Stimulated activated CD4-positive, alpha-beta T cell treated with anti-CD3 and anti-CD28 coated beads, TNF-alpha, amount 100 ng/mL, for 4 hours (primary cell): ENCODE measurements at places on chromosomes 12 and 14.

GRCh38 chr14:106277503-106277902 lies 751.1 kb downstream of the TMEM121 start:
- DNase-seq, result no peak

GRCh38 chr14:97143011-97143410 lies 345.8 kb downstream of the VRK1 start:
- no peak for DNase-seq

- no peak for DNase-seq
These were observed 466.9 kb downstream of the SOX5 start for GRCh38 chr12:23482571-23482970.

GRCh38 chr12:122949816-122950675 lies 16.2 kb downstream of the ABCB9 start:
- no peak for DNase-seq

- no peak for DNase-seq
These were observed 166.6 kb upstream of the CCDC198 start for GRCh38 chr14:57660208-57660607.

DNA sequence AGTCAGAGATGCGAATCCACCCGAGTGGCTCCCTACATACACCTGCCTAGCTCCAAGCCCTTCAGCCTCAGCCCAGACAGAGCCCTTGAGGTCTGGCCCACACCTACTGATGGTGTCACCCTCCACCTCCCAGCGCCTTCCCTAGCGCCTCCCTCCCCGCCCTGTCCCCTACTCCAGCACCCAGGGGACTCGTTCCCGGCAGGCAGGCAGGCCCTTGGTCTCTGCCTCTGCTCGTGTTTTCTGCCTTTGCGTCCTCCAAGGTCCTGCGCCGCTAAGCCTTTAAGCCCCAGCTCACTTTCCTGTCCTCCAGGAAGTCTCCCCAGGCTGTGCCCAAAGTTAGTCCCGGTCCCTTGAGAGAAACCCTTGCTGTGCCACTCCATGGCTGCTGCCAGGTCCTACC lies 12.7 kb downstream of the INF2 start:
- no peak for DNase-seq

DNA sequence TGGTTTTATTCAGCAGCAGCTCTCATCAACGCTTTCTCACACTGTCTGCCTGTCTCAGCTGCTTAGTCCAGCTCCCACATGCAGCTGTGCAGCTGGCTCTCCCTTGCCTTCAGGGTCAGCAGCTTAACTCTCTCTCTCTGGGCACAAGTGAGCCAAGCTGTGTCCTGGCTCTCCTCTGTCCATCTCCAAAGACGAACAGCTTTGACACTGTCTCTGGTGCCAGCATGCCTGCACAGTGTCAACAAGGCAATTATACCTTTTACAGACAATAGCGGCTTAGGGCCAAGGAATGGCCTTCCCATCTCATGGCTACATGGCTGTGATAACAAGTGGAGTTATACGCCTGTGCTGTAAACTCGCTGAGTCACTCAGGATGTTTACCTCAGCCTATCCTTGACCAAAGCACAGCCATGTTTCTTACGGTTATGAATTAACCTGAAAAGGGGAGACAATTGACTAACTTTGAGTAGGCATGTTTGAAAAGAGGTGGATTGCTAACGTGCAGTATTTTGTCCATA lies 38.4 kb upstream of the MANSC4 start:
- DNase-seq, result no peak

DNA sequence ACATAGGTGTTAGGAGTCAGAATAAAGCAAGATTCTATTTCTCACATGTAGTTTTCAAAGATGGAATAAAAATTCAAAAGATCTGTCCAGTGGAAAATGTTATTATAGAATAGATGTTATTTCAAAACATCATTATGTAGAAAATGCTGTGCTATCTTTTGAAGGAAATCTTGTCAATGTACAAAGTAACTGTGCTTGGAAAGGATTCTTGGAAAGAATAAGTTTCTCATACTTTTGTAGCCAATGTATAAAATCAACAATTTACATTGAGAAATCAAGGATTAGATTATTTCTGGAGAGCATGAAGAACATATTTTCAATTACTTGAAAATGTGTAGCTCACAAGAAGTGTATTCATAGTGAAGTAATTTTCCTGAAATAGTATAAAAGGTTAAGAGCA lies 532.5 kb upstream of the MGAT4C start:
- DNase-seq, result no peak

DNA sequence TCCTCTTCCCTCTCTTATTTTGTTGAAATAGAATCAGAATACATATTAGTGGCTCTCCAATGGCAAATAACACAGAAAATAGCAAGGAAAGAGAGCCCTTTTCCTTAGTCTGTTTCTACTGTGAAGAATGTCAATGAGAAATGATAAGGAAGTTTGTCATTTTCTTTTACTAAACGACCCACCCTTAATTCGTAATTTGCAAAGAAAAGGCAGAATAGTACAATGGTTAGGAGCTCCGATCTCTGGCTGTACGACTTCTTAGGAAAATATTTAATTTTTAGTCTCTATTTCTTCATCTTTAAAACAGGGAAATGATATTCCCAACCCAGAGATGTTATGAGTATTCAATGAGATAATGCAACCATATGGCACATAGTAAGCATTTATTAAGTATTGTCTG lies 6.0 kb downstream of the PAX9 start:
- no peak for DNase-seq

GRCh38 chr12:39875721-39876120 lies 230.2 kb downstream of the SLC2A13 start:
- DNase-seq, result no peak

GRCh38 chr14:30569216-30569902 lies 10.4 kb downstream of the G2E3 start:
- no peak for DNase-seq

DNA sequence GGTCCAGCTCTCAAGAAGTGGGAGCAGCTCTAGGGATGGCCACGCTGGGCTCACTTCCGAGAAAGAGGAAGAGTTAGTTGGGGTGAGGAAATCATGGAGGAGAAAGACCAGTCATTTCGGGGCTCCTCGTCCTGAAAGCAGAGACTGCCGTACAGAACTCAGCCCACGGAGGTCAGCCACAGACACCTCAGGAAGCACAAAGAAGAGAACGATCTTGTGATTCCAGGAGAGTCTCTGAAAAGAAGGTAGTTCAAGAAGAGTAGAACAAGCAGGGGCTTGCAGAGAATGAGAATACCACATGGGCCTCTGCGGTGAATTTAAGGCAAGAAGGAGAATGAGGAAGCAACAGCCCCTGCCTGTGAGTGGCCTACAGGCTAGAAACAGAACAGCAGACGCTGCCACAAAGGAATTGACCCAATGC lies 311.9 kb downstream of the CACNA1C start:
- no peak for DNase-seq

- no peak for DNase-seq
These were observed 63.3 kb downstream of the ACSS3 start for GRCh38 chr12:81141217-81141616.

- DNase-seq, result no peak
These were observed 52.1 kb downstream of the DRAM1 start for GRCh38 chr12:101929365-101930041.

DNA sequence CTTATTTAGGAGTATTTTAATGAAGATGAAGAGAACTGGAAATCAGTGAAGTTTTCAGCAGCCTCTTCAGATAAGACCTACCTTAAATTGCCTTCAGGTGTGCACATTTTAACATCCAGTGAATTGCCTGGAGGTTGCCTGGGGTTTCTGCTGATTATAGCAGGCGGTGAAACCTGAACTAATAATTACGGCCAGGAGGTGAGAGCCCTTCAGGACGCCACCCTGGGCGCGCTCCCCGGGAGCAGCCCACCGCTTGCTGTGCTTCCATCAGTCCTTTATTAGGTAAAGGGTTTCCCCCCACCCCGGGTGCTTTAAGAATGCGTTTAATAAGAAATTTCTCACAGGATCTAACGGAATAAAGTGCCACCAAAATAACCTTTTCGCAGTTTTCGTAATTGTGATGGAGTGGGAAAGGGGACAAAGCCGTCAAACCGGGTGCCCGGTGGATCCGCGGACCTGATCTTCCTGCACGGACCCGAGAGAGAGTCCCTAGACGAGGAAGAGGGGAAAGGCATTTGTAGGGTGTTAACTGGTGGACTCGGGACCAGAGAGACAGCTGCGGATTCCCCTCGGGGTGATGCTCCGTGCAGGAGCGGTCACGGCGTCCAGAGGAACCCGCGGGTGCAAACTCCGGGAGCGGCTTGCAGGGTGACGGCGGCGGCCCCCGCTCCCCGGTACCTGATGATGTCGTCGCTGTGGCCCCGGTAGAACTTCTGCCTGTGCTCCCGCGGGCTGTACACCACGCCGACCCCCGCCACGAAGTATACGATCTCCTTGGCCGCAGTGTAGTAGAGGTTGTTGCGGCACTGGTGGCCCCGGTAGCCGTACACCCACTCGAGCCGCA lies 902 bp downstream of the EML5 start:
- DNase-seq, result no peak

DNA sequence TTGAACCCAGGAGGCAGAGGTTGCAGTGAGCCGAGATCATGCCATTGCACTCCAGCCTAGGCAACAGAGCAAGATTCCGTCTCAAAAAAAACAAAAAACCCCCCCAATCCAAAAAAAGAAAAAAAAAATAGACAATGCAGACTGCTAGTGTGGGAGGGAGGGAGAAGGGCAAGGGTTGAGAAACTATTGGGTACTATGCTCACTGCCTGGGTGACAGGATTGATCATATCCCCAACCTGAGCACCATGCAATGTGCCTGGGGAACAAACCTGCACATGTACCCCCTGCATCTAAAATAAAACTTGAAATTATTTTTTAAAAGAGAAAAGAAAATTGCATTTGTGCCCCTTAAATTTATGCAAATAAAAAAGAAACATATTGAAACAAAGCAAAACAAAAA lies 65.6 kb upstream of the PLEKHG3 start:
- DNase-seq, result no peak

DNA sequence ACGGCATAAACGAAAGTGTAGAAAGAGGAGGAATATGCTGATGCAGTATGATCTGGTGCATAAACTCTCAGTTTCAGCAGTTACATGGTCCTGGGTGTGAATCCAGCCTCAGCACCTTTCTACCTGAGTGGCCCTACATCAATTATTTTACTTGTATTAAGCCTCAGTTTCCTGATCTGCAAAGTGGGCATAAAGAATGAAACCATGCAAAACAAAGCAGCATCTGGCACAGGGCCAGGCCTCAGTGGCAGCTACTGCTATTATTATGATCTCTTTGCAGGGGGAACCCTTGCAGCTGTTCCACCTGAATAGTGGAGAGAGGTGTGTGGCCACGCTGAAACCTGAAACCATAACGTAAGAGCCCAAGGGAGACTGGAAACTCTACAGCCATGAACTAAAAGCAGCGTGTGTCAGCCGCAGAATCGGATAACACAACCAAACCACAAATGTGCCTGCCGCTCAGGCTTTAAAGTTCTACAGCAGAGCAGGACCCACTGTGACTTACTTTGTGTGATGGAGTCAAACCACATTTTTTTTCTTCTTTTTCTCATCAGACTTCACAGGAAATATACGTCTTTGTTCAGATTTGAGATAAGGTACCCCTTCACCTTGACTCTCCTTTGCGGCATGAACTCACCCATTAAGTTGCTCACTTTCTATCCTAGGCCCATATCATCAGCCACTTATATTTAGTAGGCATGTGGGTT lies 29.2 kb upstream of the FOS start:
- peak; percentile 25 for DNase-seq

GRCh38 chr12:113341535-113341934 lies 6.6 kb upstream of the SLC8B1 start:
- no peak for DNase-seq

GRCh38 chr12:124386059-124386458 lies 91.2 kb downstream of the RFLNA start:
- DNase-seq, result no peak

DNA sequence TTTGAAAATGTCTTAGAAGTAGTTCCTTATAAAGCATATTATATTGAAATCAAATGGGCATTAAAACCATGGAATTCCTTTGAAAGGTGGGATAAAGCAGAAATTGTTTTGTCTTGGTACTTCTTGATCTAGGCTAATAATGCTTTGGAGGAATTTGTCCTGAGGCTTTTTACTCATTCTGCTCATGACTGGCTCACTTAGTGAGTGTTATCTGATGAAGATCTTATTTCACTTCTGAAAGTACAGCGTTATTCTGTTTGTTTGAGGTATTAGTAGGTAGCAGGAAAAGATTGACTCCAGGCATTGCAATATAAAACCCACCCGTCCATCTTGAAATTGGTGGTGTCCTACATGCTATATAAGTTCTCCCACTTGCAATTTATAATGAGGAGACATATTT lies 5.5 kb downstream of the C12orf71 start:
- no peak for DNase-seq

GRCh38 chr12:123816896-123817537 lies 54.9 kb downstream of the DNAH10 start:
- no peak for DNase-seq

DNA sequence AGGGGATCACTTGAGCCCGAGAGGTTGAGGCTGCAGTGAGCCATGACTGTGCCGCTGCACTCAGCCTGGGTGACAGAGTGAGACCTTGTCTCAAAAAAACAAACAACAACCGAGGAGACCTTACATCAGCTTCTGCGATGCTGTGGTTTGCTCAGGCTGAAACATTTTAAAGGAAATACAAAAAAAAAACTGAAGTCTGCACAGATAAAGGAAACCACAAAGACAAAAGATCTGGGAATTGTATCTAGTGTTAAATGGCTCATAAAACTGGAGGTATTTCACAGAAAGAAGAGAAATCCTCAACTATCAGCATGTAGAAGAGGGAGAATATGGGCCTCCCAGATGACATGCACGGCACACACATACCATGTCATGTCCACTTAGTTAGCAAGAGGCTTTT lies 60.3 kb upstream of the VPS33A start:
- DNase-seq, result no peak

GRCh38 chr14:56474419-56475022 lies 105.1 kb upstream of the TMEM260 start:
- DNase-seq, result no peak

- DNase-seq, result no peak
These were observed 47.9 kb upstream of the KCNC2 start for GRCh38 chr12:75257510-75257909.

GRCh38 chr14:54211551-54212308 lies 185.1 kb upstream of the CDKN3 start:
- no peak for DNase-seq

DNA sequence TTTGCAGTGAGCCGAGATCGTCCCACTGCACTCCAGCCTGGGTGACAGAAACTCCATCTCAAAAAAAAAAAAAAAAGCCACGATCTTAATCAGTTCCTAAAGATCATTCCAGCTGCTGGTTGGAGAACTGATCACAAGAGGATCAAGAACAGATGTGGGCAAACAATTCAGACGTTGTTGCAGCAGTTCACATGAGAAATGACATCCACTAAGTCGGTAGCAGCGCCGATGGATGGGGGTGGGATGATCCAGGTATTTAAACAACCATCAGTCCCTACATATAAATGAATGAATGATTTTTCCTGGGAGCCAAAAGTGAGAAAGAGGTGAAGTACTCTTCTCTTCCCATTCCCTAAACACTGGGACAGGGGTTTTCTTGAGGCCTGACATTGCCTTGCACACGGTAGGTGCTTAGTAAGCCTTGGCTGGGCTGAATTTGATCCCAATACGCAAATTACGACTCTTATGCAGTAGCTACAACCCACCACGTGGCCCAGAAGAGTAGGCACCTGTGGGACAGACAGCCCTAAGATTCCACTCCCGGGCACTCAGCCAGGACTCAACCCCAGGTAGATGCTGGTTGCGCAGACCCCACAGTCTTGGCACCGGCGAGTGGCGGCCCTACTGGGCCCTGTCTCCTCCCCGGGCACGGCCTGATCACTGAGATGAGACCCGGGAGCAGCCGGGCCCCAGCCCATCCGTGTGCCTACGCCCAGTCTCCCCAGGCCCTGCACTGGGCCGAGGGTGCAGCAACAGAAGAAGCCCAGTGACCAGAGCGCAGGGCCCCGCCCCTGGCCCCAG lies 565 bp downstream of the SPRYD3 start:
- no peak for DNase-seq
